ENCODE measurements at places on chromosomes 6 and 20.

GRCh38 chr20:38387953-38388352 lies 41.7 kb downstream of the LBP start:
- DNase-seq = no peak

GRCh38 chr6:32983964-32984621 lies 15.7 kb downstream of the BRD2 start:
- no peak for DNase-seq

DNA sequence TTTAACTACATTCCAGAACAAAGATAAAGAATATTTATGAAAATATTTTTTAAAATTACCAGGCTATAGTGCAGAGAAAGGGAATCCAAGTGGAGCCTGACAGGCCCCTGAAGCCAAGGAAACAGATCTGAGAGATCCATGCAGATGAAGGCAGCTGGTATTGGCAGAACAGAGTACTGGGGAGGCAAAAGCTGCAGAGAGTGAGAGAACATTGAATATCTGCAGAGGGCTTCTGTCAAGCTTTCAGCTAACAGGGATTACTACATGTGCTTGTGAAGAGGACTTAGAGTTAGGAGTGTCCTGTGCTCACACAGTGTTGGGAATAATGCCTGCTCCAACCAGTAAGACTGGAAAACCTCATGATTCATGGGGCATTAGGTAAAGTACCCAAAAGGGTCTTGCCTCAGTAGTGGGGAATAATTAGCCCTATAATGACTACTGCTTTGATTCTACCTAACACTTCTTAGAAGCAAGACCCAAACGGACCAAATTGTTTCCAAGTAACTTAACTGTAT lies 657.2 kb downstream of the DHX35 start:
- no peak for DNase-seq

DNA sequence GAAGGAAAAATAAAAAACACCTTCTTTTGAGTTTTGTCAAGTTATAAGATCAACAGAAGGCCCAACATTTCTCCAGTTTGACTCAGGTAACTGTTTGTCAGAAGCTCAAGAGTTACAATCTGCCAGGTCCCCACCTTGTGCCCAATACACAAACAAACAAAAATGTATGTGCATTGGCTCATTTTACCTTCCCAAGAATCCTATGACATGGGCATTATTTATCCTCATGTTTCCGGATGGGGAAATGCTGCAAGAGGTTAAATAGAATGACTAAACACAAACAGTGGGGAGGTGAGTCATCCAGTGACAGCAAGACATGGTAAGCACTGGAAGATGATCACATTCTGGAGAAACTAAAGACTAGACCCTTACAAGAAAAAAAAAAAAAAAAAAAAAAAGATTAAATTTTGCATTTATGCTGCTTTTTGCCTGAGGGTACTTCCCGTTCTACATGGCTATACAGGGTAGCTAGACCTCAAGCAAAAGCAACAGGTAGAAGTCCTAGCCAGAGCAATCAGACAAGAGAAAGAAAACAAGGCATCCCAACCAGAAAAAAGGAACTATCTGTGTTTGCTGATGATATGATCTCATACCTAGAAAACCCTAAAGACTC lies 23.6 kb upstream of the ANKRD60 start:
- no peak for DNase-seq

- DNase-seq = no peak
Measured at GRCh38 chr6:69887026-69887425, 20.7 kb downstream of the COL19A1 start.

GRCh38 chr20:38536310-38536709 lies 44.7 kb upstream of the ADIG start:
- DNase-seq = no peak

GRCh38 chr6:105838171-105838570 lies 248.0 kb upstream of the PRDM1 start:
- DNase-seq = no peak

DNA sequence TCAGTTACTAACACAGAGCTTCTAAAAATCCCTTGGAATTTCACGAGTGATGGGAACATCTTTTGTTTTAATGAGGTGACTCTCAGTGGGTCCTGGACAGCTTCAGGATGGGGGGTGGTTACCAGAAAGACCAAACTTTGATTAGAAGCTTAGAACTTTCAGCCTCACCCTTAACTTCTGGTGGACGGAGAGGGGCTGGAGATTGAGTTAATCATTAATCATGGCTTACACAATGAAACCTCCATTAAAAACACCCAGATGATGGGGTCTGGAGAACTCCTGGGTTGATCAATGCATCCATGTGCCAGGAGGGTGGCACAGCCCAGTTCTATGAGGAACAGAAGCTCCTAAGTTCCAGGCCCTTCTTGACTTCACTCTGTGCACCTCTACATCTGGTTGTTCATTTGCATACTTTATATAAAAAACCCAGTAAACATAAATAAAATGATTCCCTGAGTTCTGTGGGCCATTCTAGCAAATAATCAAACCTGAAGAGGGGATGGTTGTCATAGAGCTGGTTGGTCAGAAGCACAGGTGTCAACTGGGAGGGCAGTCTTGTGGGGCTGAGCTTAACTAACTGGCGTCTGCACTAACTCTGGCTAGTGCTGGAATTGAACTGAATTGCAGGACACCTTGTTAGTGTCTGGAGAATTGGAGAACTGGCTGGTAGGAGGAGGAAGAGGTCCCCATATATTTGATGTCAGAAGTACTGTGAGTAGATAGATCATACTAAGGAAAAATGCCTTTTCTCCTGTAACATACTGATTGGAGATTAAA lies 10.3 kb downstream of the RMND1 start:
- no peak for DNase-seq

DNA sequence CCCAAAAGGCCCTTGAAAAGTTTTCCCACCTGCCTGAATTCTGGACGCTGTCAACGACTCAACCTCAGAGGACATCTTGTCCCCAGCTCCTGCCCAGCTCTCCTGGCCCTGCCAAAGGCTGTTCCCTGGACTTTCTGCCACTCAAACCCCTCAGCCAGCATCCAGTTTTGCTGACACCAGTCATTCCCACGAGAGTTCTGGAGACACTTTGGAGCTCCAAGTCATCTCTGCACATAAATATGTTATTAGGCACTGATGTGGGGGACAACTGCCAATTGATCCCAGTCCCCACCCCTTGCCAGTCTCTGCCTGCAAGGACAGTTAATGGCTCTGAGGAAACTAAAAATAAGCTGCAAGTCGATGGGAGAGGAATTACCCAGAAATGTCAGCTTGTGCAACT lies 38.9 kb upstream of the KCNB1 start:
- DNase-seq = no peak

GRCh38 chr20:60693496-60694133 lies 558.4 kb upstream of the CDH4 start:
- no peak for DNase-seq

DNA sequence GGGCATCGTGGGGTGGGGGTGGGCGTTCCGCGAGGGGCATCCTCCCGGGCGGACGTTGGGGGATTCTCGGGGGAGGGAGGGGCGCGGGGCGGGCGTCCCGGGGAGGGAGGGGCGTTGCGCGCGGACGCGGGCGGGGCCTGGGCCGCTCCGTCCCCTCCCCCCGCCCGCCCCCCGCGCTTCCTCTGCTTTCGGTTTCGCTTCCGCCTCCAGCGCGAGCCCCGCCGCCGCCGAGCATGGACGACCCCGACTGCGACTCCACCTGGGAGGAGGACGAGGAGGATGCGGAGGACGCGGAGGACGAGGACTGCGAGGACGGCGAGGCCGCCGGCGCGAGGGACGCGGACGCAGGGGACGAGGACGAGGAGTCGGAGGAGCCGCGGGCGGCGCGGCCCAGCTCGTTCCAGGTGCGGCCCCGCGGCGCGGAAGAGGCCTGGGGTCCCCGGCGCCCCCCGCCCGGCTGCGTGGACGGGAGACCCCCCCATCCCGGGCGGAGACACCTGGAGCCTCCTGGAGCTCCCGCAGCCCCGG lies at the start of gene OGFR:
Gene OGFR (plus strand): TSS at position 209 of the 528 bp plus-strand sequence. CDS start 25 bp downstream, at position 234.
- DNase-seq = peak; percentile 35

DNA sequence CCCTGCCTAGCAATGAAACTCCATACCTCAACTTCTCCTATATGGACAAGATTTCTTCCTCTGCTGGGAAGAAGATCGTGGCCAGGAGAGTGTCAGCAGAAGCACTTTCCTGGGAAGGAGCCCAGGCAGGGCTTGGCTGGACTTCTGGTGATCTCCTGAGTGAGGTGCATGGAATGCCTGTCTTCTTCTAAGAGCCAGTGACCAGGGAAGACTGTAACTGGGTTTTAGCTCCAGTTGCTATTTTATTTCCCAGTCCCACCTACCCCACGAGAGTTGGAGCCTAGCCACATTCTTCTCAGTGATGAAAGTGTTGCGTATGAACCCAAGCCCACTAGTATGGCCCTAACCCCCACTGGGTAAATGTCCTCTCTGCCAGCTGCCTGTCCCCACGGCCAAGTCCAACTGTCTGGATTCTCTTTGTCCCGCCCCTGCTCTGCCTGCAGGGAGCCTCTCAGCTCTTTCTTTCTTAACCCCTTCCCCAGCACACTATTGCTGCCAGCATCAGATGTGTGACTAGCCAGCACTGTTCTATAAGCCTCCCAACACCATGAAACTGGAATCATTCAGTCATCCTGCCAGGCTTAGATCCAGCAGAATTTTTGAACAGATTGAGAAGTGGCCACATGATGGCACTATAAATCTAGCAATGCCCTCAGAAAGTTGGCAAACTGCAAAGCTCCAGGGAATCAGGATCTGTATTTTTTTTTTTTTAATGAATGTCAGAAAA lies 69.8 kb upstream of the FAM184A start:
- DNase-seq = no peak

GRCh38 chr6:89237158-89237557 lies 20.0 kb upstream of the GABRR1 start:
- no peak for DNase-seq

- no peak for DNase-seq
Measured at GRCh38 chr6:125193208-125193607, 39.6 kb downstream of the TPD52L1 start.

DNA sequence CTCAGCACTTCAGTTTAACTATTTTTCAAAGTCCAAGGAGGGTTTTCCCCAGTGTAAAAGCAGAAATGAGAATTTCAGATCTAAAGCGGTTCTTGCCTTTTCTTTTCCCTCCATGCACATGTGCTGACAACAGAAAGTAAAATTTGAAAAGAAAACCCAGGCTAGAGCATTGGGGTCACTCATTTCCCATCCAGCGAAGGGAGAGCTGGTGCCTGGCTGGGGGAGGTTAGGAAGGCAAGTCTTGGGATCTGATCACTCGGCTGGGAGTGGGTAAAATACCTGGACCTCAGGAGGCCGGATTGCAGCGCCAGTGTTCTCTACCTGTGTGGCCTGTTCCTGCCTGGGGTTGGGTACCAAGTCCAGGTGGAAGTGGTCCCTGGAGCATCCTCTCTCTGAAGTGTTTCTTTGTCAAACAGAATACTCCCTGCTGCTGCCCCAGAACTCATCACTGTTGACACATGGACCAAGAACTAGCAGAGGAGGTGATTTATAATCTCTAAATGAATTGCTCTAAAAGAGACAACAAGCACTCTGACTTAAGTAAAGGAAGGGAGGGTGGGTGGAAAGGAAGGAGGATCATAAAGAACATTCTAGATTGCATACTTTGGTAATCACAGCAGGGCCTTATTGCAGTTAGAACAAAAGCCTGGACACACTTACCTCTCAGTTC lies 136.0 kb downstream of the MTHFD1L start:
- DNase-seq = no peak

- DNase-seq = no peak
Measured at GRCh38 chr6:118899948-118900347, 6.0 kb downstream of the ASF1A start.

DNA sequence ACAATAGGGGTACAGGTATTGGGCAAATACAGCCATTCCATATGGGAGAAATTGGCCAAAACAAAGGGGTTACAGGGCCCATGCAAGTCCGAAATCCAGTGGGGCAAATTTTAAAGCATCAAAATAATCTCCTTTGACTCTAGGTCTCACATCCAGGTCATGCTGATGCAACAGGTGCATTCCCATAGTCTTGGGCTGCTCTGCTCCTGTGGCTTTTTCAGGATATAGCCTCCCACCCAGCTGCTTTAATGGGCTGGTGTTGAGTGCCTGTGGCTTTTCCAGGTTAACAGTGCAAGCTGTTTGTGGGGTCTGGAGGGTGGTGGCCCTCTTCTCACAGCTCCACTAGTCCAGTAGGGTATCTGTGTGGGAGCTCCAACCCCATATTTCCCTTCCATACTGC lies 607.1 kb downstream of the MEI4 start:
- DNase-seq = no peak

DNA sequence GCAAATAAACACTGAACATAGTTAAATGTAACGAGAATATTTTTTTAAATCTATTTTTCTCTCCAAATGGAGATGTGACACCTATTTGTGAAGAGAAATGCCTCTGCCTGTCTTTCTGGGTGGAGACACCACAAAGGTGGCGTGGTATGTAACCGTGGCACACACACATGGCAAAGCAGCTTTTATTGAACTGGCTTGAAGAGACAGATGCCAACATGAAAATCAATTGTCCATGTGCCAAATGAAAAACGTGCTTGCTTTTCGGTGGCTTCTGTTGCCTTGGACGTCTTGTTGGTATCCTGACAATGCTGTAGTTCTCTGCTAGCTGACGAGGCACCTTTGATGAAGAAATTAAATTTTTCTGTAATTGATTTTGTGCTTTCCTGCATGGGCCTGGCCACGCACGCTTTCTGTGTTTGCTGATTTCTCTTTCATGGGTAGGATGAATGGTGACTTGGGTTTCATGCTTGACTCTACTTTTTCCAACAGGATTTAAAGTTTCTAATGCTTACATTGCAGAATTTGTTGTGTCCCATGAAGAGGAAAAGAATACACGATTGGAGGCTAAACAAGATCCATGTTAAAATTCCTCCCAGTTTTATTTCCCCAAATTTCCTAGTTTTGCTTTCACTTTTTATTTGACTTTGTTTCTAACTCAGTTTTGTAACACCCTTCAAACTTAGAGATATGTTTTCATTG lies 202.6 kb downstream of the TMEM242 start:
- DNase-seq = no peak

- DNase-seq = no peak
Measured at GRCh38 chr6:39945626-39946025, 11.4 kb upstream of the MOCS1 start.

GRCh38 chr6:97697456-97697855 lies 414.4 kb upstream of the MMS22L start:
- no peak for DNase-seq

DNA sequence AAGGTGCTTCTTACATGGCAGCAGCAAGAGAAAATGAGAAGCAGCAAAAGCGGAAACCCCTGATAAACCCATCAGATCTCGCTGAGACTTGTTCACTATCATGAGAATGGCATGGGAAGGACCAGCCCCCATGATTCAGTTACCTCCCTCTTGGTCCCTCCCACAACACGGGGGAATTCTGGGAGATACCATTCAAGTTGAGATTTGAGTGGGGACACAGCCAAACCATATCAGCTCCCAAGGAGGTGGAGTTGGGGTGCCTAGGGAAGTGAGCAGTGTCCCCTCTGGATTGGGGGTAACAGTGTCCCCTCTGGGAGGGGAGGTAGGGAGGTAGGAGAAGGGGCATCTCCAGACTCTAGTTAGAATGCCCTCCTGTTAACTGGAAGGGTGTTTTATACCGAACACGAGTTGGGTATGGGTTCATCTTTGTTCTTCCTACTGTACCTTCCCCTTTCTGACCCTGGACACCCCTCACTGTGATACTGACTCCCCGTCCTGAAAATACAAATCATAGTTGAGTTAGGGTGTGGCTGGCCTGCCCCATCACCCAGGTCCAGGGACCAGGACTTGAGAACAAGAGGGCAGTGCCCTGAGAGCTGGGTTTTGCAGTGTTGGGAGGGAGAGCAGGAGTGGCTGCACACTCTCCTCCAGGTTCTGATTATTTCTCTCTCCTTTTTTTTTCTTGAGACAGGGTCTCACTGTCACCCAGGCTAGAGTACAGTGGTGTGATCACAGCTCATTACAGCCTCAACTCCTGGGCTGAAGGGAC lies 62.0 kb downstream of the EFCAB8 start:
- no peak for DNase-seq

- DNase-seq = no peak
Measured at GRCh38 chr6:10794239-10794638, 44.1 kb downstream of the MAK start.

Data from bone marrow (tissue), 2 donors.